ENCODE measurements at places on chromosomes 16 and 17.

DNA sequence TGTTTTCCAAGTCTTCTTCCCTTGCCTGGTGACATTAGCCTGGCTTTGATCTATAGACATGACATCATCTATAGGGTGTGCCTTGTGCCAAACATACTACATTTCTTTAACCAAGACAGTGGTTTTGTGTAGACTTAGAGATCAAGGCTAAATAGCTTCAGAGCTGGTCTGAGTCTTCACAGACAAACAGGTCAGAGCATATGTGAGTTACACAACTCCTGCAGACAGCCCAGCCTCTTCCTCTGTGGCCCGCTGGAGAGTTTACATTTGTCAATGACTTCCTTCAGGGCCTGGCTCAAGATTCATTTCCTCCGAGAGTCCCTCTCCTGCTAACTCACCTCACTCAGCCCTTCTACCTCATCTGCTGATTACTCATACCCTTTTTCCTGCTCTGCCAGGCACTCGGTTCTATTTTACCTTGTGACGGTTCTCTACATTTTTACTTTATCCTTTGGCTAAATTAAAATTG is 73.1 kb upstream of the TANC2 start:
- DNase-seq, result peak; percentile 69

DNA sequence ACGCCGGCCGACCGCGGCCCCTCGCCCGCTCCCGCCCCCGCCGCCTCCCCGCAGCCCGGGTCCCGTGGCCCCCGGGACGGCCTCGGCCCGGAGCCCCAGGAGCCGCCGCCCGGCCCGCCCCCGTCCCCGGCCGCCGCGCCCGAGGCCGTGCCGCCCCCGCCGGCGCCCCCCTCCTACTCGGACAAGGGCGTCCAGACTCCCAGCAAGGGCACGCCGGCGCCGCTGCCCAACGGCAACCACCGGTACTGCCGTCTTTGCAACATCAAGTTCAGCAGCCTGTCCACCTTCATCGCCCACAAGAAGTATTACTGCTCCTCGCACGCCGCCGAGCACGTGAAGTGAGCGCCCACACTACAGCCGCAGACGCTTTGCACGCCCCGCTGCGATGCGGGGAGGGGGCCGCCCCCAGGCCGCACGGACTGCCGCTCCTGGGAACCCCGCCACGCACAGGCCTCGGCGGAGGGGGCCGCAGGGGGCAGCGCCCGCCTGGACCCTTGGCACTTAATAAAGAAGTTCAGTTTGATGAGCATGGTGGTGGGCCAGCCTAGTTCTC is 35.5 kb upstream of the ZC3H18 start:
- no peak for DNase-seq

DNA sequence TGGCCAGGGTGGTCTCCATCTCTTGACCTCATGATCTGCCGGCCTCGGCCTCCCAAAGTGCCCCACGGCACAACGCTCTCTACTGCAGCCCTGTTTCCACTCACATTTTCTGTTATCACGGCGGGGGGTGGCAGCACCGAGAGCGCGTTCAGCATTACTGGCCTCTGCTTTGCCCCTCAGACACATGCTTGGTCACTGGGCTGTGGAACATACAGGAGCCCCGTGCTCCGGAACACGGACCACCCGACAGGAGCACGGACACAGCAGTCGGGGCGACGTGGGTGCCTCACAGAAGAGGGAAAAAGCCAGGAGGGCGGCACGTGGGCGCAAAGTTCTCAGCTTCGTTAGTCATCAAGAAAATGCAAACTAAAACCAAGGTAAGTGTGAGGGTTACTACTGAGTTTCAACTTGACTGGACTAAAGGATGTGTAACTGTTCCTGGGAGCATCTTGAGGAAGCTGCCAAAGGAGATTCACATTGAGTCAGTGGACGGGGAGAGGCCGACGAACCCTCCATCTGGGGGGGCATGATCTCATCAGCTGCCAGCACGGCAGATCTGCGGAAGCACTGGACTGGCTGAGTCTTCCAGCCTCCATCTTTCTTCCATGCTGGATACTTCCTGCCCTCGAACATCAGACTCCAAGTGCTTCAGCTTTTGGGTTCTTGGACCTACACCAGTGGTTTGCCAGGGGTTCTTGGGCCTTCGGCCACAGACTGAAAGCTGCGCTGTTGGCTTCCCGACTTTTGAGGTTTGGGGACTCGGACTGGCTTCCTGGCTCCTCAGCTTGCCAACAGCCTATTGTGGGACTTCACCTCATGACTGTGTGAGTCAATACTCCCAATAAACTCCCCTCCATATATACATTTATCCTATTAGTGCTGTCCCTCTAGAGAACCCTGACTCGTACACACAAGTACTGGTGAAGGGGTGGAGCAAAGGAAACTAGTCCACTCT is 106.8 kb downstream of the ZNF778 start:
- DNase-seq, result peak; percentile 79

DNA sequence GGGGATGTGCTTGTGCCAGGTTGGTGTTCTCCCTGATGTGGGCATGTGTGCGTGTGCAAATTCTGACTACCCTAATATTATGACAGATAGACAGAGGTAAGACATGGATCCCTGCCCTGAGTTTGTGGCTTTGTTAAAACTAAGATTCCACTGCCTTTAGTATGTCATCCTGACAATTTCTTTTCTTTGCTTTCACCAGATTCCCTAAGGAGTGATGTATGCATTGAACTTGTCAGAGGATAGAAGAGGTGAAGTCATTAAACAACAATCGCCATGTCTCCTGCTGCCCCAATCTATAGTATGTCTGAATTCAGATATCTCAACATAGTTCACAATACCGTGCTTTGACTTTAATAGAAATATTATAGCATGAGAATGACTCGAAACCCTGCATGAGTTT is 137.1 kb upstream of the ELAC2 start:
- no peak for DNase-seq

DNA sequence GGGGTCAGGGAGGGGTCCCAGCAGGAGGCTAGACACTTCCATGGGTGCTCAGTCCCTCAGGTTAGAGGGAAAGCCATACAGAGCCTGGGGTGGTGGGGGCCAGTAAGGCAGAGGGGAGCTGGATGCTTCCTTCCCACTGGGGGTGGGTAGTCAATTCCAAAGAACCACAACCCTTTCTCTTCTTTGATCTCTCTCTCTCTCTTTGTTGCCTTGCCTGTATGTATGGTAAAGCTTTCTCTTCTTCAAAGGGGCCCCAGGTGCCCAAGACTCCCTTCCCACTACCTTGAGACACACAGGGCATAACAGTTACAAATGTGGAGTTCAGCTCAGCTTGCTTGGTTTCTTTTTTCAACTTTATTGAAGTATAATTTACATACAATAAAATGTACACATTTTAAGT is 30.5 kb upstream of the C1QL1 start:
- no peak for DNase-seq

GRCh38 chr16:14168146-14168545 is 97.0 kb downstream of the MRTFB start:
- DNase-seq, result peak; percentile 5

- DNase-seq, result no peak
Measured at GRCh38 chr17:77206158-77206956, 65.6 kb downstream of the SEC14L1 start.

DNA sequence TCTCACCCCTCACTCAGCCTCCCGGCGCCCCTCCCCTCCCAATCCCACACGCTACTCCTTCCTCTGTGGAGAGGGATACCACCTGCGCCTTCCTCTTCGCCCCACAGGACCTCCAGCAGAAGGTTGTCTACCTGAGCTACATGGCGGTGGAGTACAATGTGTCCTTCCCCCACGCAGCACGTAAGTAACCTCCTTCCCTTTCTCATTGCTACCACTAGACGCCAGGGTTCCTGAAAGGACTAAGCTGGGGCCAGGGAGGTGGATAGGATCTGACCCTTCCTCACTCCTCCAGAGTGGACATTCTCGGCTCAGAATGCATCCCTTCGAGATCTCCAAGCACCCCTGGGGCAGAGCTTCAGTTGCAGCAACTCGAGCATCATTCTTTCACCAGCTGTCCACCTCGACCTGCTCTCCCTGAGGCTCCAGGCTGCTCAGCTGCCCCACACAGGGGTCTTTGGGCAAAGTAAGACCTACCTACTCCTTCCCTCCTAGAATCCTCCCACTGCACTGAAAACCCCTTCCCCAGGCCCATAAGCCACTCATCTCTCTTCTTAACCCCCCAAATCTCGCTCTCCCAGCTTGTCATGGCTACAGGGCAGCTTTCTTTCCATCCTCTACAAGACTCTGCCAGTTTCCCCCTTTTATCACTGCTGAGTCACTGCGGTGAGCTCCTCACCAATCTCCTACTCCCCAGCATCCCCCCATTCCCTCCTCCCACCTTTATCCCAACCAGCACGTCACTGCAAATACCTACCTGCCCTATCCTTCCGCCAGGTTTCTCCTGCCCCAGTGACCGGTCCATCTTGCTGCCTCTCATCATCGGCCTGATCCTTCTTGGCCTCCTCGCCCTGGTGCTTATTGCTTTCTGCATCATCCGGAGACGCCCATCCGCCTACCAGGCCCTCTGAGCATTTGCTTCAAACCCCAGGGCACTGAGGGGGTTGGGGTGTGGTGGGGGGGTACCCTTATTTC is 1.5 kb downstream of the CD68 start:
- DNase-seq, result no peak

DNA sequence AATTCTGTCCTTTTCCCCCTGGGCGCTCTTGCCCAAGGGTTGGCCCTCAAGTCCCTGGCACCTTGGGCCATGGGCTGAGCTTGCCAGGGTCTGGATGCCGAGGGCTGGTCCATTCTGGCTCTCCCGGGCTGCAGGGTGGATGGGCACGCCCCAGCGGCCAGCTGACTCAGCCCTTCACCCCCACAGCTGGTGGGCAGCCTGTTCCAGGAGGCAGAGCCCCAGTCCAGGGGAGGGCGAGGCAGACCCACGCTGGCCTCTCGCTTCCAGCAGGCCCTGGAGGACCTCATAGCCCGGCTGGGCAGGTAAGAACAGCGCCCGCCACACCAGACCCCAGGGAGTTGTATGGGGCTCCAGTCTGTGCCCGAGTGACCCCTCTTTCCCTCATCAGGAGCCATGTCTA is 15.0 kb downstream of the MYO15B start:
- DNase-seq, result no peak

DNA sequence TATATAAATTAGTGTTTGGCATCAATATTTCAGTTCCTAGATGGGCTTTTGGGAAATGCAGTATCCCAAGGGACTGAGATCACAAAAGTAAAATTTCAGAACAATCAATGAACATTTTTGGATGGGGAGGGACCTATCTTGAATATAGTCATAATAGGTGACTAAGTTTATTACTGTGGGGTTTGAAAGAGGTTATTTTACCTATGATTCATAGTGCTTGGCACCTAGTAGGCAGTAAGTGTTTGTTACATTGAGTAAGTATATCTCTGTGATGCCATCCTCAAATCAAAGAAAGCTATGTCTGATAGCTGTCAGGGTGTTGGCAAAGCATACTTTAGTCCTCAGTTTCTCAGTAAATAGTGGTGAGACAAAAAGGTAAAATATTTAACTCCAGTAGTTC is 36.9 kb downstream of the ZNF207 start:
- peak; percentile 11 for DNase-seq

- no peak for DNase-seq
Measured at GRCh38 chr16:72812672-72813071, 235.3 kb downstream of the ZFHX3 start.

DNA sequence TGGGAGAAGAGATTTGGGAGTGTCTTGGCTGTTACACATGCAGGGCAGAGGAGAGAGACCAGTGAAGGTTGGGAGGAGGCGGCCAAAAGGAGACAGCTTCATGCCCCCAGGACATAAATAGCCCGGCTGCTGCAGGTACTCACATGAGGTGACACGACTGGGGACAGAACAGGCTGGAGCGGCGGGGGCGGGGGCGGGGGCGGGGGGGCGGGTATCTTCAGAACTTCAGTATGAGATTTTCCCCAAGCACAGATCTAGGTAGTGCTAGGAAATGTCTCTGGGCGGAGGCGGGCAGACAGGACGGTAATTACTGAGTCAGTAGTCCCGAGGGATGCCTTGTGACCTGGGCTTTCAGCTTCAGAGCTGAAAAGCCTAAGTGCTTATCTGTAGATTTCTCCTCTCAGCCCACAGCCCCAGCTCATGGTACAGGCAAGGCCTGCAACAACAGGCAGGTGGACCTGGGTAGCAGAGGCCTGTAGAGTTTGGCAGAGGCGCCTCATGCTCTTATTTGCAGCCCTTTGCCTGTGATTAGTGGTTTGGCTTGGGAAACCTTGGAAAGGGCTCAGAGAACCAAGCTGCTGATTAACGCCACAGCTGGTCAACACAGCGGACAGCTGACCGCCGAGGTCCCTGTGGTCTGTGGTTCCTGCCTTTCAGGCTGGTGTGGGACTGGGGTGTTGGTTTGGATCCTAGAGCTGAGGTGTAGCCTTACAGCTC is 24.5 kb downstream of the UNK start:
- DNase-seq, result peak; percentile 93

GRCh38 chr17:33942414-33942813 is 312.7 kb upstream of the CCL2 start:
- no peak for DNase-seq

- no peak for DNase-seq
Measured at GRCh38 chr17:11121341-11121985, 119.5 kb upstream of the SHISA6 start.

DNA sequence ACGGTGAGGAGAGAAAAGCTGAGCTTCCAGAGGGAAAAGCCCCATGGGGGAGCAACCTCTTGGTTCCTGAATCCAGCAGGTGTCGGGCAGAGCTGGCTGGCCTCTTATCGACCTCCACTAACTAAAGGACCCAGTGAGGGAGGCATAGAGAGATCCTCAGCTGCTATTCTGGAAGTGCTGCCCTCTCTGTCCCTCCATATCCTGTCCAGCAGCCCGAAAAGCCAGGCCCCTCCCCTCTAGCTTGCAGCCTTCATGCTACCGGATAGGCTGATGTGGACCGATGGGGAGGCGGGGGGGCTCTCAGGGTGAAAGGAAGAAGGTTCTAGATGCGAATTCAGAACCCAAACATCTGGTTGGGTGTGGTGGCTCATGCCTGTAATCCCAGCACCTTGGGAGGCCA is 24.9 kb downstream of the MXRA7 start:
- DNase-seq, result no peak

DNA sequence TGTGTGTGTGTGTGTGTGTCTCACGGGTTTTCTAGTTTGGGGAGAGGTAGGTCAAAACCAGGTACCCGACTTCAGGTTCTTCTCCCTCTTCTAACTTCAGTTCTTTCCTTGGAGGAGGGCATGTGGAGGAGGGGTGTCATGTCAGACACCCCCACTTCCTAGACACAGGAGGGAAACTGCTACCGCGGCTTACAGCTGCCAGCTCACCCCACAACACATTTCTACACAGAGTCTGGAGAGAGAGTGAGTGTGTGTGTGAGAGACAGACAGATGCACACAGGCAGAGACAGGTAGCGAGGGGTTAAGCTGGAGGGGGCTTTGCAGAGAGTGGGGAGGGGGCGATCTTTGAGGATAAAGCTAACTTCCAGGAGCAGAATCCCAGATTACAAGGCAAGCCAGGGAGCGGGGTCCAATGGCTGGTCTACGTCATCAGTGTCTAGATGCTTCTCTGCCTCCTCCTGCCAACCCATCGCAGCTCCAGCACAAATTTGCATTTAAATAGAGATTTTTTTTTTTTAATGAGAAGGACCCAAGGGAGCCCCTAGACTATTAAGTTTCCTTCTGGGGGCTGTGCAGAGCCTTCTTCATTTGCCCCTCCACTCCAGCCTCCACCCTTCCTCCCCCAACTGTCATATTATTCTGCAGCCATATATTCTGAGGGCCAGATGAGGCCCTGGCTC is 48.9 kb downstream of the MRM1 start:
- no peak for DNase-seq

GRCh38 chr16:87352818-87353217 is 30.8 kb downstream of the FBXO31 start:
- no peak for DNase-seq

Data from fibroblast of the aortic adventitia (primary cell).